ENCODE measurements at places on chromosomes 7 and 10.

DNA sequence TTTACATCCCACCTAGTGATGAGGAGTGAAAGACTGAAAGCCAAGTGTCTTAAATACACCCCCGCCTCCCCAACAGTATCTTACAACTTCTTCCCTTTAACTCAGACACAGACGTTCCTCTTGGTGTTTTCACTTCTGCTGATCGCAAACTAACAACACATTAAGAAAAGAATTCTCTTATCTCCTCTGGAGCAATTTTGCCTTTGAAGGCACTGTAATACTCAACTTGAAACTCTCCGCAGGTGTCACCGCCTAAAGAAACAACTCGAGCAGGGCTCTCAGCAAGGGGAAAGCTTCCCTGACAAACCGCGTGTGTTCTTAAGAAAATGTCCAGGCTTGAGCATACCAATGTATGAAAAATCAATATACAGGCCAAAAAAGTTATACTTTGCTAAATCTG is 452 bp downstream of the SEMA3C start:
- DNase-seq, result peak; percentile 2

DNA sequence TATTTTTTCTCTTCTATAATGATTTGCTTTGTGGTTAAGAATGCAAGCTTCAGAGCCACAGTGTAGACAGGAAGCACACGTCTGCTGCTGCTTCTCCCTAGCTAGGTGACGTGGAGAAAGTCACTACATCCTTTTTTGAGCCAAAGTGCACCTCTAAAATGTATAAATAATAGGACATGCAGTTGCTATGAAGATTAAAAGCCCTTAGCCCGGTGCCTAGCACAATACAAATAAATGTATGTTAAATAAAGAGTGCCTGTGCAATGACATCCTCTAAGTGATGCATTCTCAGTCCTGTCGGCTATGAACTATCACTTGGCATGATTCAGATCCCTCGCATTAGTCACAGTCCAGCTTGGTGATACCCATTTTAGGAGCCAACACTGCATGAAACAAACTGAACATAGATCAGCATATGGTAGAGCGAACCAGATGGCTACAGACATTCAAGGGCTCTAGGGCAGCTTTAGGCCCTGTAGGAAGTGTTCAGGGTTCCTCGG is 4.8 kb upstream of the TRDMT1 start:
- DNase-seq, result no peak

GRCh38 chr7:66807736-66808135 is 67.2 kb downstream of the RABGEF1 start:
- no peak for DNase-seq

DNA sequence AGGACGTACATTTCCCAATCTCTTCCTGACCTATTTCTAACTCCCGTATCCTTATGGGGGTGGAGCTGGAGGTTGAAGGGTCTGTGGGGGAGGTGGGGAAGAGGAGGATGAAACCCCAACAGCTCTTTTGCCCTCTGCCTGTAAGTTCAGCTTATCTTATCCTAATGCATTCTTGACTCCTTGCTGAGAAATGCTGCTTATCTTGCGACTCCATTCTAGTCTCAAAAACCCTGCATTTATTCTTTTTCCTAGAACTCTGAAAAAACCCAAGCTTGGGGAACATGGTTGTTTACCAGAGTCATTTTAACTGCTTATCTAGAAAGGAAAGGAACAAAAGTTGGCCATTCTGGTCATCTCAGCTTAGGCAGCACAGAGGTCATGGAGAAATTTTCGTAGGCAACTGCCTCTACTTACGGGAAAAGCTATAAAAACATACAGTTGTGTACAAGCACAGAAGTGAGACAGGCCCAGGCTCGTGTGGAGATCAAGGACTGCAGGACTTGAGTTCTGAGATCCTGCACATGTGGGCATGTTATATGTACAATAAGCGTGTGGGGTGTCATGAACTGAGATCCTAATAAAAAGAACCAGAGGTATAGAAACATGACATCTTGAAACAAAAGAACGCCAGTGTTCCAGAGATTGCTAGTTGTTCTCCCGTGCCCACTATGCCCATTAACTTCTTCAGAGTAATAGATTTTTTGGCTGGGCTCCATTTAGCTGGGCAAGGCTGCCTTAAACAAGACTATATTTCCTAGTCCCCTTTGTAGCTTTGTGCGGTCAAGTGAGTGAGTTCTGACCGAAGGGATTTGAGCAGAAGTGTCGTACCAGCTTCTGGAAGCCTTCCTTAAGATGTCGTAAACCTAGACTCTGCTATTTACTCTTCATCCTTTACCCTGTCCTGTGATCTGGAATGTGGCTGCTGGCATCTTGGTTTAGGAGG is 9.6 kb downstream of the INMT start:
- DNase-seq, result no peak

- no peak for DNase-seq
Observed at GRCh38 chr7:11625669-11626068, 206.3 kb downstream of the THSD7A start.

DNA sequence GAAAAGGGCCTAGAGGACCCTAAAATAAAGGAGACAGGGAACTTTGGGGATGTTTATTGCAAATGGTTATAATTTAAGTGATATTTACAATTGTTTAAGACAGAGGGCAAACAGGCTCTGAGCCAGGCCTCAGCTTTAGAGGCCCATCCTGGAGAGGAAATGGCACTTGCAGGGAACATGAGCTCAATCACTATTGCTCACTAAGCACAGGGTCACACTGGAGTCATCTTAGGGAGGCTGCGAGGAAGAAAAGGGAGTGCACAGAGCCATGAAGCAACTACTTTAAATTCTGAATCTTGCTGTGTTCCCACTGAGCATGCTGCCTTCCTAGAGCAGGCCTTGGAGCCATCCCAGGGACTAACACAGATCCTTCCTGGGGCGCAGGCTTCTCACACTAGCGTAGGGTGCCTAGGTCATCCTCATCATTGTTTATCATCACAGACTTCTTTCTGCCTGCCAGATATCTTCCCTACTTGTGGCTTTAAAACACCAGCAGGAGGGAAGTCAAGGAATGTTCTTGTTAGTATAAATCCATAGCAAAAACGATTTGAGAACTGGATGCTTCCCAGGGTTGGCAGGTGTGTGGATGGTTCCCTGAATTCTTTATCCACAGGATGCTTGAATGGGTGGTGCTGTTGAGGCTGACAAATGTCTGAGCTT is 12.7 kb upstream of the DNAJB12 start:
- DNase-seq, result no peak

DNA sequence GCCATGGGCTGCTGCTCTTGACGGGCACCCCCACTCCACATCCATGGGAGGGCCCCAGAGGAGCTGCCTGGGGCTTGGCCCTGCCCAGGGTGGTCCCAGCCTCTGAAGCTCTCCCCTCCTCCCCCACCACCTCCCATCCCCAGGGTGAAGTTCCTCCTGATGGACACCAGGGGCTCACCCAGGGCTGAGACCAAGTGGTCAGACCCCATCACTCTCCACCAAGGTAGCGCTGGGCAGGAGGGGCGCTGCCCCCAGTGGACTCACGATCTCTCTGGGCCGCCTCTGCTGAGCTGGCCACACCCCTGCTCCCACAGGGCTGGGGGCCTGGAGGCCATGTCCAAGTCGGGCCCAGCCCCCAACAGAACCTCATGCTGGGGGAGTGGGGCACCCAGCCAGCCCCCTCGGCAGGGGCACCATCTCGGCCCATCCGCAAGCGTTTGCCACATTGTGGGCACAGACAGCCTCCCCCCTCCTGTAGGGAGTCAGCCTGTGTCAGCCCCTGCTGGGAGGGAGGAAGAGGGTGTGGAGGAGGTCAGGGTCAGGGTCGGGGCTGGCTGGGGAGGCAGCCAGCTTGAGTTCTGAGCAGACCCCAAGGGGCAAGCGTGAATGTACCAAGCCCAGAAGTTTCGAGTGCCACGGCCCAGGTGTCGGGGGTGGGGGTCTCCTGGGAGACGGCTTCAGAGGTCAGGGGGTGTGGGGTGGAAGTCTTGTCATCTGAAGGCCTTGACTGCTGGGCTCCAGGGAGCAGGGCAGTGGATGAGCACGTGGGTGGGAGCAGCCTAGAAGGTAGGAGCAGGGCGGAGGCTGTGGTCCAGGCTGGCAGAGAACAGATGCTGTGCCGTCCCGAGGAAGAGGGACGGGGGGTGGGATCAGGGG is 2.8 kb downstream of the UPK3B start:
- no peak for DNase-seq

- DNase-seq, result no peak
Observed at GRCh38 chr10:11475831-11476434, 135.5 kb downstream of the USP6NL start.
